ENCODE measurements at places on chromosomes 6 and 20.

GRCh38 chr20:58043236-58044140, 185.0 kb downstream of the ANKRD60 start:
- DNase-seq = no peak

GRCh38 chr6:137737836-137738596, 129.0 kb upstream of the TNFAIP3 start:
- peak; percentile 63 for DNase-seq

- peak; percentile 58 for DNase-seq
These were observed 131.6 kb downstream of the OGFRL1 start for GRCh38 chr6:71420095-71420692.

DNA sequence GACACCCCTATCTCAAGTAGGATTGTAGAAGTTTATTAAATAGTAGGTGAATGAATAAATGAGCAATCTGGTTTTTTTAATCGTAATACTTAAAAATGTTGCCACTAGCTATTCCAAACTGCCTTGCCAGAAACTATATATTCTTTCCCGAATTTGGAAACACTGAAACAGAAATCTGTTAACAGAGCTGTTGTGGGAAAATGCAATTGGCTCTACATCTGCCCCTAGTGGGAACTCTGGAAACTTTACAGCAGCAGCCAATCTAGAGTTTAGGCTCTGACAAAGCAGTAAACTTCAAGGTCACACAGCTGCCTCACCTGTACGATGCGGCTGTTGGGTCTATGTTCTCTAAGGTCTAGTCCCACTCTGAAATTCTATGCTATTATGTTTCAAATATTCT, 41.7 kb downstream of the SYNE1 start:
- peak; percentile 18 for DNase-seq

DNA sequence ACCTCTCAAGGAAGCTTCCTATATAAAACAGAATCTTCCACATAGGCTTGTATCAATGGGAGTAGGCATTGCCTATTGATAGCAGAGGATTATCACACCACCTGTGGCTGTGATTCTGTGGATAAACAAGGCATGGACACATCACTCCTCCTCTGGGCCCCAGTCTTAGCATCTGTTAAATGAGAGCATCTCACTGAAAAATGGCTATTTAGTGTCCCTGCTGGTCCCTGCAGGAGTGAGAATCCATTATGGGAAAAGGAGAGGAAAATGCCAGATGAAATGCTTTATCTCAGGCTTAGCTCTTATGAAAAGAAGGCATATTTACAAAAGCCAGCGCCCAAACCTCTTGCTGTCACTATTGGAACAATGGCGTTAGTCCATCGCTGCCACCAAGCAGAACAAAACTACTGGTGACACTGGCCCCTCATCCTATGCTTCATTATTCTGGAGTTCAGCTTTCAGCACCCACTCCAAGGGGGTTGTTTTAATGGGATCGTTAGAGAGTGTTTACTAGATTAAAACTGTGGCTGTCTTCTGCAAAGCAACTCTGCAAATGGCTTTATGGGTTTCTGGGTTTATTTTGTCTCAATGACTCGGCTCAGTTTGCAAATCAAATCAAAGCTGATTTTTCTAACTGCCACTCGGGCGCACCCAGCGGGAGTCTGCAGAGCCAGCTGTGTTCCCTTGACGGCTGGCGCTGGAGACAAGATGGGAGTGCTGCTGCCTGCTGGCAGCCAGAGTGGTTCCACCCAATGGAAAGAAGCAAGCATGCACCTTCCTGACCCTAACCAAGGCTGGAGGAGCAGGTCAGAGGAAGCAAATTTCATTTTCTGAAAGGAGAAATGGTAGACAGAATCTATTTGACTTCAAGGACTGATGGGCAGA, 658.8 kb upstream of the CHD6 start:
- no peak for DNase-seq

DNA sequence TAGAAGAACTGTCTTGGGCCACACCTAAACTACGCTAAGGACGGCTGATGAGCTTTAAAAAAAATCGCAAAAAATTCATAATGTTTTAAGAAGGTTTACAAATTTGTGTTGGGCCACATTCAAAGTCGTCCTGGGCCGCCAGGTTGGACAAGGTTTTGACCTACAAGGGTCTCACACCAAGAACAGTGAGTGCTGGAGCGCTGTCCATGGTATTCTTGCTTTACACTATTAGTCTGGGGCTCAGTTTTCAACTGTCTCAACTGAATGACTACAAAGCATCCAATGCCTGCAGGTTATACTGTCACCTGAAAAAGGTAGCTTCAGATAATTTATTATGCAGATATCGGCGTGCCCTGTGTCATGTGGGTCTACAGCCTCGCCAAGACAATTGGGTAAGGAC, 3.7 kb upstream of the FAXC start:
- DNase-seq = peak; percentile 26

GRCh38 chr6:78131521-78131920, 478.7 kb downstream of the MEI4 start:
- DNase-seq = no peak

GRCh38 chr6:43740961-43741764, 28.8 kb upstream of the VEGFA start:
- DNase-seq = no peak

DNA sequence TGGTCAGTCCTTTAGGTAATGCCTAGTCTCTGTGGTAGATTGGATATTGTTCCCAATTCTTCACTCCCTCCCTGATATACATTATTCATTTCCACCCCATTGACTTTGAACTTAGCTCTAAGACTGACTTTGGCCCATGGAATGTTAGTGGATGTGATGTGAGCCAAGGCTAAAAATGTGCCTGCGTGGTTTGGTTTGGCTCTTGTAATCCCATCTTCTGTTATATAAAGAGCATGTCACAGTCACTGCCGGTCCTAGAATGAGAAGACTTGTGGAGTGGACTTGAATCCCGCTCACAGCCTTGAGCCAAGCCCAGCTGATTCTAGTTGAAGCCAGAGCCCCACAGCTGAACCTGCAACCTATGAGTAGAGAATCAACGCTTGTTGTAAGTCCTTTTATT, 23.6 kb upstream of the DNAAF9 start:
- peak; percentile 13 for DNase-seq

DNA sequence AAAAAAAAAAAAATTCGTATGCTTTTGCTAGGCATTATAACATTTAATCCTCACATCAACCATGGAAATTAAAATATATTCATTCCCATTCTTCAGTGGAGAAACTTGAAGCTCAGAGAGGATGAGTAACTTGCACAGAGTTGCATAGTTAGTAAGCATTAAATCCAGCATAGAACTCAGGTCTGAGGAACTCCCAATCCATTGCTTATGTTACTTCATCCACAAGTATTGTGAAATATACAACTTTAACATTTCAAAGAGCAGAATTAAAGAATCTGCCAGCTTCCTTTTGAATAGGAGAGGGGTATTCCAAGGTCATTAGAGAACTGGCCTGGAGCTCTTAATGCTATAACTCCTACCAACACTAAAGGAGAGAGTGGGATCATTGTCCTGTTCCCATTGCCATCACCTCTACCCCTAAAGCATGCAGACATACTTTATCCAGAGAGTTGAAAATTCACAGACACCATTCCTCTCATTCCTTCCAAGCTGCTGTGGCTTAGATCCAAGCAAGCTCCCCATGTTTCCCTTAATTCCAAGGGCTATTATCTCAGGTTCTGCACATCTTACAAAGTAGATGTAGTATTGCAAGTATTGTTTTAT, 91.9 kb downstream of the FLRT3 start:
- DNase-seq = peak; percentile 53

DNA sequence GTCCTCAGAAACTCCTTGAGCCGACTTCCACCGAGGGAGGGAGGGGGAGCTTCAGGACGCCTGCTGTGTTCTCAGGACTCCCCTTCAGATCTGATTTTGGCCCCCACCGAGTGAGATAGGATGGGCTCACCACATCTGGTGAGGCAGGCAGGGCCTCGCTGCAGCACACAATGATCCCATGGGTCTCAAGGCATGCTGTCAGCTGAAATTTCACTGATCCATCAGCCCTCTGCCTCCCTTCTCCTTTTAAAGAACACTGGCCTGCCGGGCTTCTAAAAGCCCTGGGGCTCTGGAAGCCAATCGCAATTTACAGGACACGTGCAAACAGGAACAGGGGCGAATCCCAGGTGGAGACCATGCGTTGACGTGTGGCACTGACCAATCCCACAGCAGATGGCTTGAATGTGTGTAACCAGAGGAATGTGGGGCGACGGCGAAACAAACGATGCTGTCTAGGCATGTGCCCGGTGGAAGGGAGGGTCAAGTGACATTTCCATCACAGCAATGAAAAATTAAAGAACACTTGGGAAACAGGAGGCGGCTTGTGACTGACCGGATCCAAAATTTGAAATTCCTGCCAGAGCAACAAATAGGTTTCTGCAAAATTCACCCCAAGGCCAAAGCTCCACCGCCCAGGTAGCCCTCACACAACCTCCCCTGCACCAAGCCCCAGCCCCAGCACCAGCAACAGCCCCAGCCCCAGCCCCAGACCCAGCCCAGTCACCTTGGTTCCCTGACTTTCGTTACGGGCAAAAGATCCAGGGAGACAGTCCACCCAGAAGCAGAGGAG, 167.1 kb upstream of the ZNF337 start:
- peak; percentile 48 for DNase-seq

DNA sequence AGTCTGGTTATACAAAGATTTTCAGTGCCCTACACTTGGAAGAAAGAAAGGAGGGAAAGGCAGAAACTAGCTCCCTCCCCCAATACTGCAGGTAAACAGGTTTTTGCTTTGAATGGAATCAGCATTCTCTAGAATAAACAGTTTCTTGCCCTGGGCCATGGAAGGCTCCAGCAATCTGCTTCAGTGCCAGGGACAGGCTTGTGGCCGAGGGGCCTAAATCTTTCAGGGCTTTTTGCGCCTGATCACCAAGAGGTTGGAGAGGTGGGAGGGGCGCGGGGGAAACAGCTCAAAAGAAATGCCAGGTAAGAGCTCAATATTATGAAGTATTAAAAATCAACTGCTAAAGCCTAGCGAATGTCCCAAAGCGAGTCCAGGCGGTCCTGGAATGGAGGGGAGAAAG, 23.8 kb downstream of the TFAP2B start:
- no peak for DNase-seq

- DNase-seq = no peak
These were observed 753.4 kb downstream of the QKI start for GRCh38 chr6:164167873-164168405.

- no peak for DNase-seq
These were observed 63.4 kb downstream of the WDR27 start for GRCh38 chr6:169638388-169638787.

DNA sequence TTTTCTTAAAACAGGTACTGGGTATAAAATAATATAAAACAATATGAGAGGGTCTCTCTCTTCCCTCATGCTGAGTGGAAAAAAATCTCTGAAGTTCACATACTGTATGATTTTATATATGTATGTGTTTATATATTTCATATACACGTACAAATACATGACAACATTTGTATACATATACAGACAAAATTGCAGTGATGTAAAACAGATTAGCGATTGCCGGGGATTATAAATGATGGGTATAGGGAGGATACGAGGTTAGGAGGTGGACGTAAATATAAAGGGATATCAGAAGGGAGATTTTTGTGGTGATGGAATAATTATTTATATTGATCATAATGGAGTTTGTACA, 194.8 kb upstream of the PRSS16 start:
- DNase-seq = no peak

DNA sequence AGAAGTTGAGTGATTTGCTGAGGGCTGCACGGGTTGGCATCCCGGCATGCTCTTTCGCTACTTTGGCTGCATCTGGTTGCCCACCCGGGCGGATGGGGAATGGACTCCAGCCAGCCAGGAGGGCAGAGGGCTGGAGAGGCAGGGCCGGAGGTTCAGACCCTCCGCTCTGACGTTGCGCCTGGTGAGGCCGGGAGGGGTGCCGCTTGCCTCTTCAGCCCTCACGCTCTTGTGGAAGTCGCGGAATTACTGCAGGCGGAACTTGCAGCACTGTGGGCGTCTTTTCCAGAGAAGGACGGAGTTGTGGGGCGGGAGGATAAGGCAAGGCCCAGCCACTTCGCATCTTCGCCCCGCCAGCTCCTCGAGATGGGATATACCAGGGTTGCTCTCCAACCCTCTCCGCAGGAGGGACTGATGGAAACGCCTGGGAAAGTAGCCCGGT, 656 bp downstream of the RTEL1 start:
- DNase-seq = no peak

GRCh38 chr6:167699141-167699931, 127.4 kb upstream of the AFDN start:
- no peak for DNase-seq

DNA sequence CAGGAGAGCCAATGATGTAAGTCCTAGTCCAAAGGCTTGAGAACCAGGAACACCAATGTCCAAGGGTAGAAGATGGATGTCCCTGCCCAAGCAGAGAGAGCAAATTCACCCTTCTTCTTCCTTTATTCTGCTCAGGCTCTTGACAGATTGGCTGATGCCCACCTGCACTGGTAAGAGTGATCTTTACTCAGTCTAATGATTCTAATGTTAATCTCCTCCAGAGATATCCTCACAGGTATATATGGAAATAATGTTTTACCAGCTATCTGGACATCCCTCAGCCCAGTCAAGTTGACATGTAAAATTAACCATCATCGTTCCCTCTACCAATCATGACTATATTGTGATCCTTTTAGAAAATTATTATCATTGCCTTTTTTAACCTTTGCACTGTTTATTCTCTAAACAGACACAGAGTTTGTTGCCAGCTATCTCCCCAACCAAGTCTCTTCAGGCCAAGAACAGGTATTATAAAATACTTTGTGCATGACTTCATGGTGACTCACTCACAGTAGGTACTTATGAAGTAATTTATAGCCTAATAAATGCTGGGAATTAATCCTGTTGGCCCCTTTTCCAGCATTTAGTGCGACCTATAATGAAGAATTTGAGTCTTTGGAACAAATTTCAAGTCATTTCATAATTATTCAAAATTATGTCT, 26.2 kb upstream of the TSHZ2 start:
- DNase-seq = no peak

DNA sequence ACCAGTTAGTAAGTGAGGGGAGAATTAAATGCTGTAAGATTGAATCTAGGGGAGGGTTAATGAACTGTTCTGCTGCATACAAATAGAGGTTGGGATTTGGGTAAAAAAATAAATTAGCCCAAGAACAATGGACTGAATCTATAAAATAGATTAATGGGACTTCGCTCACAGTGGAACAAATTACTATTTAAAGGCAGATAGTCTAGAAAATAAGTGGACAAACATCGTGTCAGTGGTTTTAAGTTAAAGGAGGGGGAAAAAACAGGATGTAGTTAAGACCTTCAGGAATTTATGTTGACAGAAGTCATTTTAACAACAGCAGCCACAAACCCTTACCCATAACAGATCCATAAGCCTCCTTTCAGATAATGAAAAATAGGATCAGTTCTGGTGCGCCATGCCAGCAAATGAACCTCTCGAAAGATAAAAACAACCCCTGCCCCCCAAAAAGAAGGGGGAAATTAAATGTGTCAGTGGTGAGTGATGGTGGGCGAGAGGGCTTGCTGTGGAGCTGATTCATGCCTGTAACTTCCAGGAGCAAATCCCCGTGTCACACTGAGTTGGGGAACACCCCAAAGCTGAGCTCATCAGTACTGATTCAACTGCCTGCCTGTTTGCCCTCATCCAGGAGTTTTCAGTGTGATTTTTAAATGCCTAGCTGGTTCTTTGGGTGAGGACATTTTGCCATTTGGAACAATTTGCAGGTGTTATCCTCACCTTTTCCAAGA, 86.8 kb downstream of the PPP1R14C start:
- peak; percentile 43 for DNase-seq

- no peak for DNase-seq
These were observed 40.0 kb downstream of the SLC9A8 start for GRCh38 chr20:49852522-49853080.
